ENCODE measurements at places on chromosomes 16 and 17.
A peak's percentile ranks its signal among the peaks of the same experiment; 100 is the strongest.

- no peak for DNase-seq
These were observed 6.4 kb downstream of the ZFPM1 start for GRCh38 chr16:88459366-88460073.

DNA sequence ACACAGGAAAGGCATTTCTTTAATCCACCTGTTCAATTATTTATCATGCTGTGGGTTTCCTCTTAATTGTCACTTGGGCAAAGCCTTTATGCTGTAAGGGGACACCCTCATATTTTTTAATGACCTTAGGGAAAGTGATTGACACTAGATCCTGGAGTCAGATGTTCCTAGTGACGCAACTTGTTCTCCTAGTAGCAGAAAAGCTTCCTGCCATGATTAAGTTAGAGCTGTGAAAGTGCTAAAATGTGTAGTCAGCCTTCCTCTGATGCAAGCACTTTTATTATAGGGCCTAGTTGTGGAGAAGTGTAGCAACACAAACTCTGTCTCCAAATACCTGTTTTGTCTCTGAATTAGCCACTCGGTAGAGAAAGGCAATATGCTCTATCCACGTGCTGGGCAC lies 12.3 kb downstream of the TMEM100 start:
- DNase-seq: no peak

DNA sequence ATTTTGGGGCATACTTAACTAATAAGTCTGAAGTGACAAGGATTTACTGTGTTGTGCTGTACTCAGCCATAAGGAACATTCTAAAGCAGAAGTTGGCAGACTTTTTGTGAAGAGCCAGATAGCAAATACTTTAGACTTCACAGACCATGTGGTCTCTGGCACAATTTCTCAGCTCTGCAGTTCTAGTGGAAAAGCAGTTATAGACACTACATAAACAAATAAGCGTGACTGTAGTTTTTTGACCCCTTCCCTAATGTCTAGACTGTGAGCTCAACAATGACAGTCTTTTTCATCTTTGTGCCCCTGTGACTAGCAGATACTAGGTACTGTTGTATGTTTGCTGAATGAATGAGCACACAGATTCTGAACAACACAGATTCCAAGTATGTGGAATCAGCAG lies 4.9 kb downstream of the RPAIN start:
- no peak for DNase-seq

- no peak for DNase-seq
These were observed 137.2 kb downstream of the CYLD start for GRCh38 chr16:50878966-50879615.

- DNase-seq: no peak
These were observed 322.4 kb downstream of the CBLN1 start for GRCh38 chr16:48959204-48959603.

DNA sequence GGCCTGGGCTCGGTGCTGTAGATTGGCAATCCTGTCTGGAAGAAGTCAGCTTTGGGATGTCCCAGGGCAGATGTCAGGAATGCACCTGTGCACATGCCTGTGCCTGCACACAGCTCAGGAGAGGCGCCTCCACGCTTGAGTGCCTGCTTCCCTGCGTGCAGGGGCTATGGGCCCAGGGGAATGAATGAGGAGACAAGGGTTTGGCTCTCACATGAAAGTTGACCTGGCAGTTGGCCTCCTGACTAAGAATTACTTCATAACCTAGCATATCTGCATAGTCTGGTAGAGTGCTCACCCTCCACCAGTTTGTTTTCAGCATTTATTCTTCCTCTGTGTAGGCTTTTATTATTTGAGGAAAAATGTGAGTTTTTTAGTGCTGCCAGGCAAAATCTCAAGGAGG lies 50.0 kb downstream of the PLD6 start:
- peak; percentile 60 for DNase-seq

DNA sequence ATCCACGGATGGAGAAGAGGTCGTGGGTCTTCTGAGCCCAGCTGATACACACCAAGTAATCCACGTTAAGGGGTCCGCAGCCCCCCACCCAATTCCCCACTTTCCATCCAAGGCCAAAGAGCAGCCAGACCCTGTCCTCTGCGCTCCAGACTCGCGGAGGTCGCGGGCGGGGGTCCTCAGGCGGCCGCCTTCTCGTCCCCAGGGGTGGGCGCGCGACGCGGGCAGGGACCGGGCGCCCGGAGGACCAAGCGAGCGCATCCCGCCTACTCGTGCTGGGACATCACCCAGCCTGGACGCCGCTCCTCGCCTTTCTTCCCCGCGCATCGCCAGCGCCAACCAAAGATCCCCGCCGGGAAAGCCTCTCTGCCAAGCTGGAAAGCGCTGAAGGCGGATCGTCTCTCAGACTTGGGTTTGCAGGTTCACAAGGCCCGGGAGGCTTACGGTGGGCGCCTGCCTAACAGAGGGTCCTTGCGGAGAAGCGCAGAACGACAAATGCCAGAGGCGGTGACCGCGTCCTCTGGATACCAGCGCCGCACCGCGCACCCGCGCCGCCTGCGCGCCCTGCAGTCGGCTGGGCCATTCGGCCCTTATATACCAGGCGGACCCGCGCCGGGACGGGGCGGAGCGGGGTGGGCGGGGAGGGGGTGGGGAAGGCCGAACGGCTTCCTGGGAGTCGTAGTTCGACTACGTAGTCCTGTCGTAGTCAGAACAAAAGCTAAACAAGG lies 471.6 kb downstream of the SOX9 start:
- DNase-seq: peak; percentile 93

DNA sequence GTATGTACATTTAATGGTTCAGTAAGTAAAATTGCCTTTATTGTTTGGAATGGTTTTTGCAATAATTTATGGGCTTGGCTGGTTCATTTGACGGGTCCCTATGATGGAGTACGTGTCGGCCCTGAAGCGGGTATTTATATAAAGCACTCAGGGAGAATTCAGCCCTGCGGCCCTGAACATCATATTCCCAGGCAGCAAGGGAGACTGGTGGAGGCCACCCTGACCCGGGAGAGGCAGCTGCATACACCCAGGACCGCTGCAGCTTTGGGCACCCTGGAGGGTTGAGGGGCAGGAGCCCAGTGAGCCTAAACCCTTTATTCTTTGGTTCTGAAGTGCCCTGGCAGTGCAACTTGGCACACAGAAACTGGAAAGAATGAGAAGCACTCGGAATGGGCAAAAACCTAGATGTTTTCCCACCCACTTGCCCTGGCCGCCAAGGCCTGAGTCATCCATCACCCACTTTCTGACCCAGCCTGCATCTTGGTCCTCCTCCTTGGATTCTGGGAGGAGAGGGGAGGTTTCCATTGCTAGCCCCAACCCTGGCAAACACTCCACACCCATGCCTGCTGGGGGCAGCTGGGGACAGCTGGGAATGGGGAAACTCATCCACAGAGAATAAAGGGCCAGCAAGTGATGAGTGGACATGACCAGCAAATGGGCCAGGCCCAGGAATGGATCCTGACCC lies 162.2 kb upstream of the TNRC6C start:
- DNase-seq: no peak

GRCh38 chr17:19336938-19337711 lies 25.4 kb downstream of the B9D1 start:
- peak; percentile 72 for DNase-seq

- DNase-seq: no peak
These were observed 21.5 kb upstream of the PHB1 start for GRCh38 chr17:49436174-49436573.

- no peak for DNase-seq
These were observed 9.7 kb downstream of the USB1 start for GRCh38 chr16:58010886-58011285.

- DNase-seq: no peak
These were observed 14.4 kb upstream of the ABCC3 start for GRCh38 chr17:50620237-50620636.

GRCh38 chr17:5929721-5930120 lies 140.5 kb upstream of the WSCD1 start:
- no peak for DNase-seq

DNA sequence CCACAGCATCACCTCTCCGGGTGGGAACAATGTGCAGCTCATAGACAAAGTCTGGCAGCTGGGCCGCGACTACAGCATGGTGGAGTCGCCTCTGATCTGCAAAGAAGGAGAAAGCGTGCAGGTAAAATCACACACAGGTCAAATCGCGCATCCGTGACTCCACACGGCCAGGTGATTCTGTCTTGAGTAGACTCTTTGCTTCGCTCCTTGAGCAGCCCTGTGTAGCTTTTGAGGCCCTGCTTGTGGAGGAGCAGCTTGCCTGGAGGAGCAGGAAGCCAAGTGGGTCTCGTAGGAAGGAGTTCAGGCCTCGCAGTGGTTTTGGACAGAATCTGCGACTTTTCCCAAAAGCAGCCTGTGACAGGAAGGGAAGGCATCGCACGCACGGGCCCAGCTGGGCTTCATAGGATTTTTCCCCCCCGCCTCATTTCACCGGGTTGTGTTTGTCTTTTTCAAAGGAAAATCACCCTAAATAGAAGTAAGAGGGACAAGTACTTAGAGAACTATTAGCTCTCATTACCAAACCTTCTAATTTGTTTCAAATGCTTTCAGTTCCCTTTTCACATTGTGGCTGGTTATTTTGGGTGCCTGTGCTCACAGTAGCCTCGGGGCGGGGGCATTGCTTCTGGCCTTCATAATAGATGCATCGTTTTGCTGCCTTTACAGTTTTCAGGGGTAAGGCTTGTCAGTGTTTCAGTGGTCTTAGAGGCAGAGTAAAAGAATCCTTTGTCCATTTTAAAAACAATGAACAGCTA lies 71.5 kb downstream of the SEC14L1 start:
- no peak for DNase-seq

DNA sequence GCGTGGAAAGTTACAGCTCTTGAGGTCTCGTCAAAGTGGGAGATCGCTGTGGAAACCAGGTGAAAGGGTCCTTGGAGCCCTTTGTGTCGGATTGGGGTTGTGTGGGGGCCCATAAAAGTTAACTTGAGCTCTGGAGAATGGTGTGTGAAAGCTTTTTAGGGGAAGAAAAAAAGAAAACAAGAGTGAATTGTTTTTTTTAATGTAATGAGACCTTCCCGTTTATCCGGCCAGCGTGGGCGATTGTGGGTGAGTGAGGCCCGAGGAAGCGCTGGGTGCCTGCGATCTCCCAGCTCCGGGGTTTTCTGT lies 150.6 kb downstream of the MSI2 start:
- DNase-seq: no peak

DNA sequence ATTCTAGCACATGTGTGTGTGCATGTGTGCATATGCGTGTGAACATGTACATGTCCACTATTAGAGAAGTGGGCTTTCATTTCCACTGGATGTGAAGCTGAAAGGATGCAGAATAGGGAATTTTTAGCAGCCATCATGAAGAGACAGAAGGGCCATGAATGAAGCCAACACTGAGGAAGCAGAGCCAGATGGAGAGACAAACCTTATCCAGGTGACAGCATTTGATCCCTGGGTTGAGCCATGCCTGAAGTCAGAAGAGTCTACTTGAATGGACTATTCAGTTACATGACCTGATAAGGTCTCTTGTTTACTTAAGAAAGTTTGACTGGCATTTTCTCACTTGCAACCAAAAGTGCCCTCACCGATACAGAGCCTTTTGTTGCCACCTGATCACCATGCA lies 88.4 kb downstream of the ASIC2 start:
- no peak for DNase-seq

DNA sequence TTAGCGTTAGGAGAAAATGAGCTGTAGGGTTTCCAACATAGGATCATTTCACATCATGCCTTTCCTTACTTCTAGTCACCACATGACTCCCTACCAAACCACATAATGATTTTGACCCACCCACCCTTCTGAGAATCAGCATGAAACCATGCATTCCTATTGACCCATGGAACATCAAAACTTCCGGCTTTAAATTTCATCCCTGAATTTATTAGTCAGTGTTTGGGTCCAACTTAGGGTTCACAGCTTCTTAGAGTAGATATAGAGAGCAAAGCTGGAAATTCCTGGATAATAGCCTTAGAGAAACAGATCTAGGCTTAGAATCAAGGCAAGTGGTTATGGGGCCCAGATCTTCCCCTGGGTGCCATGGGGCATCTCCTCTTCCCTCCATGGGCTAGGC lies 162.6 kb downstream of the TOX3 start:
- no peak for DNase-seq

DNA sequence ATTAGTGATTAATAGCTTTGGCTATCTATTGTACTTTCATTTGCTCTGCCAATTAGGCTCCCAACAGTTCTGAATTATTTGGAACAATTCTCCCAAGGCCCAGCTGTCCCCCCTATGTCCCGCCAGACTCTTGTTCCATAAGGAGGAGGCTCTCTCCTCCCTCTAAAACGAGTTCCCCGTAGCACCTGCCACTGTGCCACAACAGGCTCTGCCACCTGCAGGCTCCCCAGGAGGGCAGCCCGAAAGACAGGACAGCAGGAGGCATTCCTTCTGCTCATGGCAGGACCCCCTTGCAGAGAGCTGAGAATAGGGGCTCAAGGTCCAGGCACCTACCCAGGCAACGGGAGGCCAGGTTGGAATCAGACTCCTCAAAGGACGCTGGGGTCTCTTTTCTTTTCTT lies 9.0 kb downstream of the PITPNM3 start:
- no peak for DNase-seq

DNA sequence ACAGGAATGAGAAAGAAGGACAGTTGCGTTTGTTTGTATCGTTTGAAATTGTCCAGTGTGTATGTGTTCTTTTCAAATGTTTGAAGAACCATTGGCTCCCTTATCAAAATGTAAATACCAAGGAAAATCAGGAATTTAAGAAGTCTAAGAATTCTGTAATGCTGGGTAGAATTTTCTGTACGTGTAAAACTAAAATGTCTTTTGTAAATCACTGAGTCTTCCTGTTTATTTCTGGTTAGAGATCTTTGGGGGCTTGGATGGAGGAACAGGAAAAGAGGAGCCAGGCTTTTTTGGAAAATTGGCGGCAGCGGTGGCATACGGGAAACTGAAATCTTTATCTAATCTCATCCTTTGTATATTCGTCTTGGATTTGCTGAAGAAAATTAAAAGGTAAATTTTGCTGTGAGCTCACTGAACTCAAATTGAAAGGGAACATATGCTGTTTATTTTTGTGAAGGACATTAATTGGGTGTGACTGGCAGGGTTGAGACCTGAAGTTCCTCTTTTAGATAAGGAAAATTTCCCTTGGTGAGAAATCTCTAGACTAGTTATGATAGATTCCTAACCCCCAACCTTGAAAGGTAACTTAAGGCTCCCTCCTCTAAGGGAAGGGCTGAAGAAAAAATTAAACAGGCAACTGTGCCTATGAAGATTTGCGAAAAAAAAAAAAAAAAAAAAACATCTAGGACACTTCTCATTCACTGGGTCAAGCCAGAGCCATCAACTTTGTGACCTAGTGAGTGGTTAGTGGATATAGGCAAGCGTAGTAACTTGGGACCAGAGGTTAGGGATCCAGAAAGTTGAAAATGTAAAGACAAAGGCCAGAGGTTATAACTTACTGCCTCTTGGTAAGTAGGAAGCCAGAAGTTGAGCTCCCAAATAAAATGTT lies 10.8 kb downstream of the TAT start:
- no peak for DNase-seq

GRCh38 chr16:70725024-70725911 lies 39.4 kb upstream of the MTSS2 start:
- no peak for DNase-seq

GRCh38 chr17:81143200-81143527 lies 22.1 kb upstream of the PVALEF start:
- DNase-seq: no peak

- DNase-seq: no peak
These were observed 15.6 kb downstream of the NLRC3 start for GRCh38 chr16:3561626-3562025.

GRCh38 chr16:57682809-57683635 lies 11.6 kb upstream of the DRC7 start:
- DNase-seq: no peak

GRCh38 chr17:49727380-49727779 lies 19.6 kb upstream of the SLC35B1 start:
- DNase-seq: no peak
